CD4-positive, alpha-beta memory T cell (primary cell): ENCODE measurements at places on chromosomes 4 and X.

- no peak for DNase-seq
Measured at GRCh38 chr4:37567836-37568235, 118.3 kb downstream of the RELL1 start.

DNA sequence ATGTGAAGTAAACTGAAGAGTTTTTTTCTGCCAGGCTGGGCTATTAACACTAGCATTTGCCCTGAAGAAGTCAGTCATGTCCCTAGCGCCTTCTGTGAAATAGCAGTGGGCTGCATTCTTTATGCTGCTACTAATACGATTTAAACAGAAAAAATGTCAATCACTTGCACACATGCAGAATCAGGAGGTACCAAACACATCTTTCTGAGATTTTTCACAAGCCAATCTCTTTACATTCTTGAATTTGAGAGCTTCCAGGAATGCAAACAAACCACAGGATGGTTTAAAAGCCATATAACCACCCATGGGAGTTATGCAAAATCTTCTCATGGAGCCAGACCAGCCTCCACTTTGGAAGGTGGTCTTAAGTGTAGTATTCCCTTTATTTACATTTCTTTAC, 220.1 kb downstream of the IQCM start:
- no peak for DNase-seq

DNA sequence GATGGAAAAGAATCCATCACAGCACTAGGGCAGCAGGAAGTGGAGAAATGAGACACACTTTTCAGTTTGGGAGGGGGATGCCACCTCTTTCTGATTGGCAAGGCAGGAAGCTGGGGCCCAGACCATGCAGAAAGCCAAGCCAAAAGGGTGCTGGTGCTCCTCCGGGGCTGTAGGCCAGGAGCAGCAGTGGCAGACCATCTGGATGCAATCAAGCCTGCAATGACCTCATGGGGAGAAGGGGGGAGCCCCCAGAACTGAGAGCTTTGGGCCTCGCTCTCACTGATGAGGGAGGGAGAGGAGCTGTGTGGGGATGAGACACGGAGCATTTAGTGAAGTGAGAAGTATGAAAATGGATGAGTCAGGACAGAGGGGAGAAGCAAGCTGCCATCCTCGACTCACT, 141.3 kb upstream of the NALF2 start:
- no peak for DNase-seq

GRCh38 chr4:95472534-95472933, 76.2 kb downstream of the UNC5C start:
- DNase-seq = no peak

- no peak for DNase-seq
Measured at GRCh38 chr4:53514509-53514908, 76.8 kb downstream of the LNX1 start.

- no peak for DNase-seq
Measured at GRCh38 chr4:177384856-177385397, 57.3 kb downstream of the AGA start.

- no peak for DNase-seq
Measured at GRCh38 chr4:184750926-184751584, 17.2 kb upstream of the CENPU start.

GRCh38 chrX:30597216-30598012, 19.8 kb upstream of the TASL start:
- DNase-seq = no peak

DNA sequence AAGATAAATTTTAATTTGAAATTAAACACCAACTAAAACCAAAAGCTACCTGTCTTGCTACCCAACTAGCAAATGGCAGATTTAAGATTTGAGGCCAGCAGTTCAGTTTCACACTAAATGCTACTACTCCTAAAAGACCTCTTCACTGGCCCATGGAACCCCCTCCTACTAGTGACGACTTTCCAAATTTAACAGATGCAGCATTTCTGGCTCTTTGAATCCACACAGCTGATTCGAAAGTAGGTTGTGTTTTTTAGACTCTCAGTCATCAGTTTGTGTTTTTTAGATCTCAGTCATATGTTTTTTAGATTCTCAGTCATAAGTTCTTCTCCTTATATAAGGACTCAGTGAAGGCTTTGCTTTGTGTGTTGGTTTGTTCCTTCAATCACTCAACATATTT, 11.1 kb upstream of the CC2D2A start:
- DNase-seq = no peak

- DNase-seq = no peak
Measured at GRCh38 chr4:156596706-156597329, 374.8 kb downstream of the PDGFC start.

DNA sequence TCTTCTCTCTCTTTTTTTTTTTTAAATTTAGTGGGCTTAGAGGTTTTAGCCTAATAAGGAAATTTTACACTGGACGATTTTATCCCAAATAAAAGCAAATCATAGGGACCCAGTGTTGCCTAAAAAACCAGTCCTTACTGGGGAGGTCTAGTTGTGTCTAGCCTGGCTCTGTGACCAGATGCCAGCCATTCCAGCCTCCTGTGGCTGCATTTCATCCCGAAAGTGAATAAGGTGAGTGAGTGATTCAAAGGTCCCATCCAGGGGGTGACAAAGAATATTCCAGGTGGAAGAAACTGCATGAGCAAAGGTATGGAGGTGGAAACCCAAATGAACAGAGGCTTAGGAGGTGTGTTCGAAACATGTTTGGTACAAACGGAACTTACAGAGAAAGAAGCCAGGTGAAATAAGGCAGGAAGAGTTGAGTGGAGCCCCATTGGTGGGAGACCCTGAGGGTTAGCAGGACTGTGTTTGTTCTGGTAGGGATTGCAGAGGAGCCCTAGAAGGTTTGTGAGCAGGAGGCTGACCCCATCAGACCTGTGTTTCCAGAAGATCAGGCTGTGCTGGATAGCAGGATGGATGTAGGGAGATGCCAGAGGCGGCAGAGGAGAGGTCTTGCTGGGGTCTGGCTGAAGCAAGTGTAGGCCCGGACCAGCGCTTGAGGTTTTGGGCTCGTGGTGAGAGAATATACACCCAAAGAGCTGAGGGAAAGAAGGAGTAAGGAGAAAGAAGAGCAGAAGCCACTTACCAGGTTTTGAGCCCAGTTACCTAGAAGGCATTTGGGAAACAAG, 31.6 kb downstream of the PTTG2 start:
- DNase-seq = no peak

- no peak for DNase-seq
Measured at GRCh38 chr4:144565527-144566195, 80.3 kb upstream of the HHIP start.

DNA sequence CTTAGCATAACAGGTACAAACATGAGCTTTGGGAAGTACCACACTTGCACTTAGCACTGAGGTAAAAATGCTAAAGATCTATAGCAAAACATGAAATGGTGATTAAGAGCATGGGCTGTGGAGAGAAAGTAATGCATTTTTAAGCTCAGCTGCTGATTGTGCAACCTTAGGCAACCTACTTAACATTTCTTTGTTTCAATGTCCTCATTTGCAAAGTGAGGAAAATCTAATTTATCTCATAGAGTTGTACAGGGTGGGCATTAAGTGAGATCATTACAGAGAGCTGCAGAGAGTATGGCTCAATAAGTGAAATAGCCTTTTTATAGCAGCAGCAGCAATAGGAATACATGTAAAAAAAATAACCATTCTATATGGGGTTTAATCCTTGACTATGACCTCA, 87.0 kb downstream of the PAK3 start:
- no peak for DNase-seq

DNA sequence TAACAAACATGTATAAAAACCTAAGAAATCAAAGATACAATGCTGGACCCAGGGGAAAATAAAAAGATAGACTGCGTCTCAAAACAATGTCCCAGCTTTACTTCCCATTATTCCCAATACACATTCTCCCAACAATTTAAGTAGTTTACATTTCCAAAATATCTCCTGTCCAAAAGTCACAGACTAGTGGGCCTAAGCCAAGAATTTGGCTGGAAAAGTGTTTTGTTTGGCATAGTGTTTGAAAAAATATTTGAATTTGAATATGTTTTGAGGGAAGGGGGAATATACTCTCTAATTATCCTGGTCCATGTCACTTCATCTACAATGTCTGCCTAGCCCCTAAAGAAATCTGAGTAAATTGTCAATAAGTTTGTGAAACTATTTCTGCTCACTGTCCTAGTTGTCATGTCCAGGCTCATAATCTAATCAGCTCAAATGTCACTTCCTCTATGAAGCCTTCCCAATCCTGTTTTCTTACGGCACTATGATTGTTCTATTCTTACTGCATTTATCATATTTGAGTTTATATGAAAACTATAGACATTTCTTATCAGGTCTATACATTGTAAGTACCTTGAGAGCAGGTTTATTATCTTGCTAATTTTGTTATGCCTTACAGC, 74.4 kb downstream of the SEC24D start:
- DNase-seq = no peak

DNA sequence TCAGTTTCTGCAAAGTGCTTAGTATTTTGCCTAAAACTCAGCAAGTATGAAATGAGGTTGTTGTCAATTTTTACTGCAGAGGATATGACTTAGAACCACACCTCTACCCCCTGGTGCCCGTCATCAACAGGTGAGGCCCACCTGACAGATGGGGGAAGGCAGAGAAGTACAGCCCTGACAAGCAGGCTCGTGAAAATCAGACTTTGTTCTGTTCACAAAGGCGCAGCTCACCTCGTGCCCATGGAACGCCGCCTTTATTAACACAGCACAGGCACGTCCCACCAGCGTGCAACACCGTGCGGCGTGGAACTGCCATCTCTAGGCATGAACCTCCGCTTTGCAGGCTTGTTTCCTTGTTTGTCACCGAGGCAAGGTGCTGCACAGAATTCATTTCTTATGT, 13.3 kb downstream of the CYP4V2 start:
- no peak for DNase-seq

GRCh38 chr4:55251342-55251741, 94.7 kb upstream of the SRD5A3 start:
- DNase-seq = no peak

DNA sequence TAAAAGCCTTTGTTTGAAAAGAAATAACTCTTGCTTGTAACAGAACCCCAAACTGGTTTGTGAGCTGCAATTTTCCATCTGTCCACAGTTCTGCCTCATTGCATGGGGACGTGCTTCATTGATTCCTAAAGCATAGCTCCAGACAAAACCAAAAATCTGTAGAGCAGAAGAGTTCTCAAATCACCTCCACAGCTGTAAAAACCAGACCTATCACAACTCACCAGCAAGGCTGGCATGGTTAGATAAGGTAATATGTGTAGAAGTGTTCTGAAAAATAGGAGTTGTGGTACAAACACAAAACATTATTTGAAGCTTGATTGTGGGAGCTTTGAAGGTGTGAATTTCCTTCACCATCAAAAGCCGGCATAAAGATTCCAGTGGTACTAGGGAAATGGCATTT, 12.5 kb upstream of the RAB28 start:
- no peak for DNase-seq

GRCh38 chr4:124053872-124054538, 657.4 kb downstream of the SPRY1 start:
- no peak for DNase-seq

GRCh38 chr4:65552057-65552456, 118.2 kb downstream of the EPHA5 start:
- no peak for DNase-seq

DNA sequence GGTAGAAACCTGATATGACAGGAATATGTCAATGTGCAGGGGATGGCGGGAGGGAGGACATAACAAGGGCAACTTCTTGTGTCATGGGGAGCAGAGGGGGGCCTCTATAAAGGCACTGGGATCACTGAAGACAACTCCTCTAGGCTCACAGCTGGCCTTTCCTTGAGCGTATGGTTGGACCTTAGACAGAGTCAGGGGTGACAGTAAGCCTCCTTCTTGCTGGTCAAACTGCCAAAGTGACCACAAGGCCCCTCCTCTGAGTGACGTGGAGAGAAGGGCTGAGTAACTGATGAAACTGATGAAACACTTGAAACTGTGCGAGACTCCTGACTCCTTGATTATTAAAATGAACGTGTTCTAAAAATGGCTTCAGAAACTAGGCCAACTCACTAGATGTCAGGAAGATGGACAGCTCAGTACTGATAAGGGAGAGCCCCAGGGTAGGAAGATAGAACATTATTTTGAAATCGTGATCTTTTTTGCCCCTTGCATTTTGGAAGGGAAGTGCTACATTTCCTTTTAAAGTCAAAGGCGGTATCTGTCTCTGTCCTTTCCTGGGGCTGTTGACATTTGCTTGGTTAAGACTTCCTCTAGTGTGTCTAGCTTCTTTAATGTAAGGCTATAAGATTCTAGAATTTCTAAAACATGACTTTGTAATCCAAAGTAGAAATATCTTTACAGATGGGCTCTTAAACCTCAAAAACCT, 1.6 kb downstream of the RAB33A start:
- no peak for DNase-seq

- DNase-seq = no peak
Measured at GRCh38 chrX:45077748-45078424, 122.8 kb downstream of the DIPK2B start.
